K562 (cell line): ENCODE measurements at places on chromosomes 1 and 21. TPM values are rescaled to one million over a fixed set of nuclear protein-coding genes. Genes with fewer than 3 reads are reported as not detected.

- no peak for DNase-seq
These were observed 88.1 kb upstream of the ATP1A1 start for GRCh38 chr1:116284819-116285390.

The PIK3R3 gene
- total RNA-seq, result 6.1 and 6.2 TPM in 2 replicates

The OR2T34 gene
- total RNA-seq, result not detected in 2 replicates

- DNase-seq, result peak; percentile 97
These were observed 296 bp upstream of the RNPEP start for GRCh38 chr1:201982082-201982622.

The CCDC181 gene
- total RNA-seq, result not detected in 2 replicates

GRCh38 chr1:236051242-236051791 lies 13.6 kb downstream of the NID1 start:
- DNase-seq, result no peak

The CRYZL1 gene
- total RNA-seq, result 25.6 and 31.9 TPM in 2 replicates

GRCh38 chr1:230068952-230069684 lies 2.1 kb downstream of the GALNT2 start:
- DNase-seq, result no peak

- DNase-seq, result no peak
These were observed 2.4 kb upstream of the SLC19A2 start for GRCh38 chr1:169488157-169488556.

- DNase-seq, result no peak
These were observed 13.9 kb downstream of the DNAJC6 start for GRCh38 chr1:65323246-65323645.

The FASLG gene
- not detected in 2 replicates for total RNA-seq
